Calu3 (cell line): ENCODE measurements at places on chromosomes 3 and 15.

- no peaks in the 10 kb centered on the region for H3K36me3 ChIP-seq
- peaks cover 43% of the 10 kb centered on the region for H3K4me1 ChIP-seq
- no peaks in the 10 kb centered on the region for H3K27me3 ChIP-seq
- no peak for DNase-seq
- no peak overlapping the region for H3K4me3 ChIP-seq
Observed at GRCh38 chr3:66136597-66136996, 84.2 kb upstream of the SLC25A26 start.

- H3K36me3 ChIP-seq = no peaks in the 10 kb centered on the region
- H3K27ac ChIP-seq = no peak overlapping the region
- H3K4me1 ChIP-seq = no peaks in the 10 kb centered on the region
- H3K4me3 ChIP-seq = no peak overlapping the region
- peaks cover 83% of the 10 kb centered on the region for H3K27me3 ChIP-seq
- DNase-seq = no peak
Observed at GRCh38 chr3:150202711-150203110, 205.4 kb upstream of the TSC22D2 start.

DNA sequence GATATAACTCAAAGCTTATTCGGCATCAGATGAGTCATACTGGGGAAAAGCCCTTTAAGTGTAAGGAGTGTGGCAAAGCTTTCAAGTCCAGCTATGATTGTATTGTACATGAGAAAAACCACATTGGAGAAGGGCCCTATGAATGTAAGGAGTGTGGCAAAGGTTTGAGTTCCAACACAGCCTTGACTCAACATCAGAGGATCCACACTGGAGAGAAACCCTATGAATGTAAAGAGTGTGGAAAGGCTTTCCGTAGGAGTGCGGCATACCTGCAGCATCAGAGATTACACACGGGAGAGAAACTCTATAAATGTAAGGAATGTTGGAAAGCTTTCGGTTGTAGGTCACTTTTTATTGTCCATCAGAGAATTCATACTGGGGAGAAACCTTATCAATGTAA is 7.5 kb downstream of the ZNF621 start:
- H3K4me1 ChIP-seq = no peaks in the 10 kb centered on the region
- H3K36me3 ChIP-seq = peaks cover 46% of the 10 kb centered on the region
- no peak for DNase-seq

GRCh38 chr3:177286034-177286433 is 88.8 kb upstream of the TBL1XR1 start:
- DNase-seq = peak; percentile 16
- peaks cover 4% of the 10 kb centered on the region for H3K36me3 ChIP-seq
- peak overlapping the region; percentile 69 for H3K27ac ChIP-seq
- H3K4me1 ChIP-seq = peaks cover 37% of the 10 kb centered on the region
- H3K27me3 ChIP-seq = no peaks in the 10 kb centered on the region
